Uterus (tissue), 4 donors: ENCODE measurements at places on chromosomes 1 and 21.

- DNase-seq, result no peak
Measured at GRCh38 chr1:26750428-26750827, 37.3 kb upstream of the PIGV start.

DNA sequence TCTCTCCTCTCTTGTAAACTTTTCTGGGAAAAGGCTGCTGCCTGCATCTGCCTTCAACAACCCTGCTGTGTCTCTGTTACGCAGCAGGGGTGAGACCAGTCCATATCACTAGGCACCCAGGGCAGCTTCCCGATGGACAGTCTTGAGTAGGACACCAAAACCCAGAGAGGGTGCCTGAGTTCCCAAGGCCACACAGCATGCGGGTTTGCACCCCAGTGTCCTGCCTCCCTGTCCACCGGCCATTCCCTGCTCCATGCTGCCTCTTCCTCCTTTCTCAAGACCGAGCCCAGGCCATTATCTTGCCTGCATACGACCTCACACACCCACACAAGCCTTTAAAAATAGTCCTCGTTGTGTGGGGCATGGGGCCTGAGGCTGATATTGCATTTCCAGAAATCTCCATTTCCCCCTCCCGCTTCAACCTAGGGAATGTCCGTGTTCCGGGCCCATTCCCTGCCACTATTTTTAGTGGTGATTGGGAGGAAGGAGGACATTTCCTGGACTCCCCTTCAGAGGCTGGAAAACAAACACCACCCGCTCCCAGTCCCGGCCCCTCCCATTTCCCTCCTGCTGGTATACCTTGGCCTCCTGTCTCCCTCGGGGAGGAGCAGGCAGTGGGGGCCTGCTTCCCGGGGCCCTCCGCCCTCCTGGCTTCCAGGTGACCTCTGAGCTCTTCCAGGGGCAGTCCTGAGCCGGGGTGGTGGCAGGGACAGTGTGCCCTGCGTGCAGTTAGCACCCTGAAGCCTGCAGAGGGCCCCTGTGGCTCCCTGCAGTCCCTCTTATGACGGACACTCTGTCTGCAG, 132.4 kb upstream of the TMEM51 start:
- no peak for DNase-seq

DNA sequence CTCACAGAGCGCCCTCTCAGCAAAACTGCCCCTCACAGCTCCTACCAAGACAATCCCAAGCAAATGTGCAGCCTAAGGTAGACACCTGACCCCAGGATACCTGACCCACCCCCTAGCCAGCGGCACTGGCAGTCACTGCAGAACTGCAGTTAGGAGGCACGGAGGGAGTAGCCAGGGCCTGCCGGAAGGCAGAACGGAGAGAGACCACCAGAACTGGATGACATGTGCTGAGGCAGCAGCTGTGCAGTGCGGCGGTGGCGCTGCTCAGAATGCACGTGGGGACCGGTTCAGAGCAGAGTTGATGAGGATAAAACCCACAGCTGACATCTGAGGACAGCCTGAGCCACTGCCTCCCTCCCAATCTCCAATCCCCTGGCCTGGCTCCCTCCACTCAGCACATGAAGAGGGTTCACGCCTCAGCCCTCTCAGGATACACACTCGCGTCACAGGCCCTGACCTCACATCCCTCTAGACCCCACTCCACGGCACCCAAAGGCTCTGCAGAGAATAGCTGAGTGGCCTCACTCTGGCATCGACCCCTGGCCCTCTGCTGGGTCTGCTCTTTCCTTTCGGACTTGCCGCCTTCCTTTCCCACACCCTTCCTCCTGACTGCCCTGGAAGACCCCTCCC, 29.6 kb downstream of the UBE2G2 start:
- no peak for DNase-seq

DNA sequence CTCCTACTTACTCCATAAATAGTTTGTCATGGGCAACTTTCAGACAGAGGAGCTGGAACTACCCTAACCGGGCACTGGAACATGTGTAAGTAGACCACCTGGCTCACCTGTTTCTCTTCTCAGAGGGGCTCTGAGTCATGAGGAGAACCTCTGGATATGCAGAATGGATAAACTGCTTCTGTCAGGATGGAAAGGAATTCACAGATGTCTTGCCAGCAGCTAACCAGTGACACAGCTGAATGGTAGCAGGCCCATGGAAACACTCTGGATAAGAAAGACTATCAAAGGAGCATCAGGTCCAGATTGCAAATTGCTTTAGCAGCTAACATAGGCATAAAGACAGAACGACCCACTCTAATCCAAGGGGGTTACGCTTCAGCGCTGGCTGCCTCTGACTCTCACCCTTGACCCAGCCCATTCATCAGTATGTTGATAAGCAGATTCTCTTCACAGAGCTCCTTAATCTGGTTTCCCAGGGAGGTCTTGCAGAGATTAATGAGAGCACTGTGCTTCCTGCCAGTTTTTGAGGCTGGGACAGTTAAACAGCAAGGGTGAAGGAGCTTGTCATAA, 54.2 kb downstream of the HIVEP3 start:
- DNase-seq, result no peak

GRCh38 chr1:40818264-40818961, 34.8 kb downstream of the KCNQ4 start:
- peak; percentile 37 for DNase-seq

DNA sequence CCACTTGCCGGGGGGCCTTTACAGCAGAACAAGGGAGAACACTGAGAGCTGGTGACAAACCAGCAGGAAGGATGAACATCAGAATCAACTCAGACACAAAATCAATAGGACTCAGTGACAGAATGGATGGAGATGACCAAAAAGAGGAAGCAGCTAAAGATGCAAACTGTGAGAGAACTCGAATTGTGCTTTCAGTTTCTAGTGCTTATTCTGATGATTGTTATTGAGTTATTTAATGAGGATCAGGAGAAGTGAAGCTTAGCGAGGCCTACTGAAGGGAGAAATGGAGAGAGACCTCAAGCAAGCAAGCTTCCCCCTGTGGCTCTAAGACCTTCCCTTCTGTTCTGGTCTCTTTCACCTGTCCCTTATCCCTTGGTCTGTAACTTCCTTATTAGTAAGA, 30.3 kb upstream of the TMEM125 start:
- no peak for DNase-seq

- DNase-seq, result peak; percentile 24
Measured at GRCh38 chr1:36203554-36204346, 20.5 kb upstream of the THRAP3 start.

DNA sequence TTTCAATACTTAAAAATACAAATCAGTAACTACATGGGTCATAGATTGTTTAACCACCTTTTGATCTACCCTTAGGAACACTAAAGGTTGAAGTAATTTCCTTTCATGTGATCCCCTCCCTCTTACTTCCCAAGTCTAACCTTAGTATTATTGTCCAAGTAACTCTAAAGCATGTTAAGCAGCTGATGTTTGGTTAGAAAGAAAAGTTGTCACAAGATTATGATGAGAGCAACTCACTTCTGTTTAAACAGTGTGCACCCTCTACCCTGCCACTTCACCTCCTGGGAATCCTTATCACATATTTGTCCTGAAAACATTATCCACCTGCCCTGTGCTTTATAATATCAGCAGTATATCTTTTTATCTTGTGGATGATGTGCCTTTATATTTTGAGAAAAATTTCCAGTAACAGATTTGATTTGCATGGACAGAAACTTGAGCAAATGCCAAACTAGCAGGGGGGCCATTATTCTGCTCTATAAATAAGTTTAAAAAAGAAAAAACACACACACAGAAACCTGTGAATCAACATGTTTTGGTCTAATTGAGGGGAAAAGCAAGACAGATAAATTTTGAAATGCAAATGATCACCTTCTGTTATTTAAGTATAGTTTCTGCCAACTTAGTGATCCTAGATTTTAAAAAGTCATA, 194.3 kb downstream of the RPS6KC1 start:
- DNase-seq, result no peak

DNA sequence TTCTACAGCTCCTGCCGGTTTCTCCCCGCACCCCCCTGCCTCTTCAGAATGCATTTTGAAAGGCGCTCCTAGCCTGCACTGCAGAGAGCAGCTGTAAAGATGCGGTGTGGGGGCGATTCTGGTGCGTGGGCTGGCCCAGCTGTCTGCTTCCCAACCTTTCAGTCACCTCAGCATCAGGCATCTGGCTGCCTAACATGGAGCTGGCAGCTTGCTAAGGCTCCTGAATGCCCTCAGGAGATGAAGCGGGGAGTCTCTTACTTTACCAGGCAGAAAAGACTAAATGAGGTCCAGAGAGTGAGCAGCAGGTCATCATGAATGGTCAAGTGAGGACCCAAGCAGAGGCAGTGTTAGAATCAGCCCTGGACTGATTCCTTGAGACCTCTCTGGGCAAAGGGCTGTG, 8.7 kb downstream of the IER5 start:
- peak; percentile 39 for DNase-seq

DNA sequence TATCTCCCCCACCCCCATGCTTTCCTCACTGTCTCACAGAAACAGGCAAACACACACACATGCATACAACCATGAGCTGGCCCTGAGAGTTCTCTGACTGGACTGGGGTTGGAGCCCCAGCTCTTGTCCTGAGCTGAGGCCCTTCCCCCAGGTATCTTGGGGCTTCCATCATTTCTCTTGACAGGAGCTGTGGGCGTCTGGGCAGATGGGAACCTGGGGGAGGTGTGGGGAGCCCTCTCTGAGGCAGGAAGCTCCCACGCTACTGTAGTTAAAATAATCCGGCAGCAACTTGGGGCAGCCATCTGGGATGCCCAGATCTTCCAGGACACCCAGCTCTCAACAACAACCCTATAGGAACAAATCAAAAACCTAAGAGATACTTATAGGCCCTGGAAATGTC, 2.7 kb upstream of the KIF21B start:
- no peak for DNase-seq

GRCh38 chr1:37434292-37435225, 39.8 kb upstream of the ZC3H12A start:
- DNase-seq, result peak; percentile 57

- DNase-seq, result no peak
Measured at GRCh38 chr1:61424382-61424781, 300.6 kb downstream of the TM2D1 start.

GRCh38 chr21:39386194-39386593, 37.3 kb upstream of the HMGN1 start:
- DNase-seq, result peak; percentile 50

DNA sequence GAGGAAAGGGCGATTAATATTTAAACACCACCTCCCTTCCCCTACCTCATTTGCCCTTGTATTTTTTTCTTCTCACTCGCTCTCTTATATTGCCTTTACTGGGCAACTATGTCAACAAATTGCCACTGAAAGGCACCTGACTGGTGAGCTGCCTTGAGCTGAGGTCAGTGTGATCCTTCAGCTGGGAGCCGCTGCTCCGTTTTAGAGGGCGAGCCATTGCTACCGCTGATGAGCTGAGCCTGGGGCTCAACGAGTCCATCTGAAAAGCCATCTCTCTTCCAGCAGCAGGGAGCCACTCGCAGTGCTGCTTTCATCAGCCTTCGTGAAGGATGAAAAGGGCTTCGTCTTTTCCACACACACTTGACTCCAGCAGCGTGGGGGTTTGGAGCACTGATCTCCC, 108.0 kb upstream of the KIF26B start:
- no peak for DNase-seq

DNA sequence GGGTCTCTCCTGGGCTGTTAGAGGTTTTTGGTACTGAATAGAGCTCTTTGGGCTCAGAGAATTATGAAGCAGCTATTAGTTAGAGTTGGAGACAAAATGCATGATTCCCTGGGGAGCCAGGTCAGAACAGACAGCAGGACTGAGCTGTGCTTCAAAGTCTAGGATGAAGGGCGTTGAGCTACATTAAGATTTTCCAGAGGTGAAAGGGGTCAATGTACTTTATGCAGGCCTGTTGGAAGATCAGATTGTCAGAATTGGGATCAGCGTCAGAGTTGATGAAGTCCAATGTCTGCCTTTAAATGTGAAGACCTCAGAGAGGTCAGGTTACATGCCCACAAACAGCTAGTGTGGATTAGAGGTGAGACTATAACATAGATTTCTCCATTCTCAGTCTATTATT, 53.8 kb downstream of the RGS5 start:
- no peak for DNase-seq

- DNase-seq, result no peak
Measured at GRCh38 chr1:224266915-224267856, 62.8 kb downstream of the NVL start.

GRCh38 chr1:160567858-160568682, 11.2 kb downstream of the CD84 start:
- DNase-seq, result no peak

DNA sequence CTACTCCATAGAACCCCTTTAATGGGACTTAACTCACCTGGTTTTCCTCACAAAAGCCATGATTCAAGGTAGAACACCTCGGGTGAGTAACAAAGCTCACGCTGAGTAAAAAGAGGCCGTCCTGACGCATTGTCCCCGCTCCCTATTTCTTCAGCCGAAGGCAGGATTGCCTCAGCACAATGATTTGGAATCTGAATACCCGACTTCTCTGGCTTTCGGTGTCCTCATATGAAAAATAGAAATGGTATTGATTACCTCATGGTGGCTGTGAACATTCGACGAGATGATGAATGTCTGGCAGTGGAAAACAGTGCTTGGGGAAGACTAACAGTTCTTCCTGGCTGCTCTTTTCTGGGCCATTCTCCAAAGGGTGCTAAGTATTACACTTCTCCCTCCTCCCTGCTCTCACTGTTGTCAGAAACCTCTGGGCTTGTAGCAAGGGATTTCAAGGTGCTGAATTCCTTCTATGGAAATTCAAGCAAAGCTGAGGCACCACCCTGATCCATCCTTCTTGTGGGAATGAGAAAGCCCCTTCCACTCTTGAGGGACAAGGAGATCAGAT, 148.3 kb downstream of the C1orf94 start:
- DNase-seq, result no peak

DNA sequence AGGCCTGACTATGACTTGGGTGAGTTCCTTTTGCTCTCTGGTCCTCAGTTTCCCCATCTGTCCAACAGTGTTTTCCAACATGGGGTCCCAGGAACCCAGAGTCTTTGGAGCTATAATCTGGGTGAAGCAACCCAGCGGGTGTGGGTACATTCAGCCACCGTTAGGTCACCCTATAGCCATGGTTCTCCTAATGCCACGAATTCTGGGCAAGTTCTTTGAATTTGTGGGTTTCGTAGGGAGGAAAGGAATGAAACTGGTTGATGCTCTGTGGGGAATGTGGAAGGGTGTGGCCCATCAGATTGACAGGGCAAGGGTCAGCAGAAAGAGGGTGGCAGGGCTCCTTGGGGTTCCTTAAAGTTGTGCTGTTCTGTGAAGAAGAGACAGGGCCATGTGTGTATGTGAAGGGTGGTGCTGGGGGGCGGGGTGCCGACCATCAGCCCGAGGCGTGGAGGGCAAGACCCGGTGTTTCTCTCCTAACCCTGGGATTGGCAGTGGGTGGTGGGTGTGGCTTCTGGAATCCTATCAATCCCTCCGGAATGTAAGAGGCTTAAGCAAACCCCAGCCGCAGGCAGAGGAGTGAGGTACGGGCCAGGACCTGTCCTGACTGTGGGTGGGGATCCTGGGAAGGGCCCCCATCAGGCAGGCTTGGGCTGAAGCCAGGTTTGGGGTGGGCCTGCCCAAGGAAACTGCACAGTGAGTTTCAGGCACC, 35.5 kb upstream of the ZNF362 start:
- no peak for DNase-seq

DNA sequence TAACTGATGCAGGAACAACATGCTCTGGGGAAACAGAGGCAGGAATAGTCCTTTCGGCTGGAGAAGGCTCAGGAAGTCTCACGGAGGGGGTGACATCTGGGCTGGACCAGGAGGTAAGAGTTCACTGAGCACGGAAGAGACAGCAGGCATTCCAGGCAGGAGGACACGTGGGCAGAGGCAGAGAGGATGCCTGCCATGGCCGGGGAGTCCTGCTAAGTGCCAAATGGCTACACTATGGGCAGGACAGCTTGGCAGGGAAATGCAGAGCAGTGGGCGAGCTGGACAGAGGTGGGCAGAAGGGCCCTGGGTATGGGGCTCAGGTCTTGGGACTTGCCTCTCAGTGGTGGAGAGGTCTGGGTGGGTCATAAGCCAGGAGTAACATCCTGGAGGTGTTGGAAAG, 17.6 kb downstream of the ALDH4A1 start:
- no peak for DNase-seq
